ENCODE measurements at places on chromosomes 7 and 10.

DNA sequence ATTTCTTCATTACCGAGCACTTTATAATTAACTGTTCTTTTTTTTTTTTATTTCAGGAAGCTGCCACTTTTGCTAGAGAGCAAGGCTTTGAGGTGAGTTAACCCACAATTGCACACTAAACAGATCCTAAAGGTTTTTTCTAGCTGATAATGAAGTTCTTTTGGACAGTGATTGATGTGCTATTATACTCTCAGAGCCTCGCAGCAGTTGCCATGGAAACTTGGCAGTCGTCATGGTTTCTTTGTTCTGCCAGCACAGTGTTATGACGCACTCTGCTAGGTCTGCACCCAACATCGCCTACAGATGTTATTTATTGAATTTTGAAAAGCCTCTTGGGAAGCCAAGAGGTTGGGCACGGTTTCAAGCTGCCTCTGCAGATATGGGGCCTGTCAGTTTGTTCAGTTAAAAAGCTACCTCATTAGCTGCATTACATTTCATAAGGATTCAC is 237.2 kb upstream of the KAT6B start:
- DNase-seq, result peak; percentile 57

DNA sequence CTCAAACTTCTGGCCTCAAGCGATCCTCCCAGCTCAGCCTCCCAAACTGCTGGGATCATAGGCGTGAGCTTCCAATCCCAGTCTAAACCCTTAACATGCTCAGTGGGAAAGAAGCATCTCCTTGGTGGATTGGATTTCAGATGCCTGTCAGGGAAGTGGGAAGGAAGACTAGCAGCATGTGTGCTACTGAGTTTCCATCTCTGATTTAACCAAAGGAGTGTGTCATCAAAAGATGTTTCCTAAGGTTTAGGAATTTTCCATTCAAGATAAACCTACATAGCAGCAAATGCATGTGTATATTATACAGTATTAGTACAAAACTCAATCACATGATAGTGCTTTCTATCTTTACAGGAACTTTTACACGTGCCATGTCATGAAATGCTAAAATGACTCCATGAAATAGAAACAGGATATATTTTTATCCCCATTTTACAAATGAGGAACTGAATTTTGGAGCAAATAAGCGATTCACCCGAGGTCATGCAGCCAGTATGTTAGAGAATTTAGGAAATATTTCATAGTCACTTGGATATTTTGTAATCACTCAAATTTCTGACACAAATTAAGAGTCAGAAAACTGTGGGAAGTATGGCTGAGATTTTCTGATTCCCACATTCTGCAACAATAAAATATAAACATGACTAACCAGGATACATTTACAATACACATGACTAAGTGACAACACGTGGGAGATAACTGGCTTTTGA is 11.4 kb upstream of the TMEM26 start:
- no peak for DNase-seq

DNA sequence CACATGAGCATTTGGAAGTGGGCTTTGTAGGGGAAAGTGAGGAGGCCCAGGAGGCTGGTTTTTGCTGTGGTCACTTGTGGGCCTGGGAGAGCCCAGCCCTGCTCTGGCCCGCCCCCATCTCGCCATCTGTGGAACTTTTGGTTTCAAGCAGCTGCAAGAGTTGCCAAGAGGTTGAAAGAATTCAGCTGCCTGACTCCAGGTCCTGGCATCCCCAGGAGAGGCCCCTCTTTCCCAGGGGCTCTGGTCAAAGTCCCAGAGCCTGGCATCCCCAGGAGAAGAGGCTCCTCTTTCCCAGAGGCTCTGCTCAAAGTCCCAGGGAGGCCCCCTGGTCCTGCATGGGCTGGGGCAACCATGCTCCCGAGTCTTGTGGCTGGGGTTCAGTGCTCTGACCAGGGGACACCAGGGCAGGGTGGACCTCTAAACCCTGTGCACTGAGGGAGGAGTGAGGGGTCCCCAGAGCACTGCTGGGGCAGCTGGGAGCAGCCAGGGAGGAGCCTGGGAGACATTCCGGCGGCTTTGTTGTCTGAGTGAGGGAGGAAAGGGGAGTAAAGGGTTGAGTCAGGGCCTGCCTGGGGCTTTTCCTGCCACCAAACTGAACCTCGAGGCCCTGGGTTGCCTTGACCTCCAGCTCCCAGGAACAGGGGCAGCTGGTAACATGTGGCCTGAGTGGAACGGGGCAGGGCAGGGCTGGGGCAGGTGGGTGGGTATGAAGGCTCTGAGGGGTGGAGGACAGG is 27.7 kb upstream of the CSGALNACT2 start:
- DNase-seq, result no peak

DNA sequence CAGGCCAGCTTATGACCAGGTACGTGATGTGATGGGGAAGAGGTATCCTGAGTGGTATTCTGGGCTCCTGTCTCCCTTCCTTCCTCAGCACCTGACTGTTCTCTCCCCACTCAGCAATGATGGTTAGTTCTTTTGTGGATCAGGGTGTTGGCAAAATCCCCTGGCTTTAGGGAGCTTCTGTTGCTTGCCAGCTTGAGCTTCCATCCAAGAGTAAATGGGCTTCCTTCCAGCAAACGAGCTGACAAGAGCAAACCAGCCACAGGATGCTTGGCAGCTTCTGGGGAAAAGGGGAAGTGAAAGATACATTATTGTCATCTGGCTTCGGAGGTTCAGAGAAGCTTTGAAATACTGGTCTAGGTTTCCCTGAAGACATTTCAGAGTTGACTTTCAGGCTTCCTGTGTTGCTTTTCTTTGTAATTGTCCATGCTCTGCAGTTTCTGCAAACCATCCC is 5.2 kb downstream of the DUSP5 start:
- no peak for DNase-seq

DNA sequence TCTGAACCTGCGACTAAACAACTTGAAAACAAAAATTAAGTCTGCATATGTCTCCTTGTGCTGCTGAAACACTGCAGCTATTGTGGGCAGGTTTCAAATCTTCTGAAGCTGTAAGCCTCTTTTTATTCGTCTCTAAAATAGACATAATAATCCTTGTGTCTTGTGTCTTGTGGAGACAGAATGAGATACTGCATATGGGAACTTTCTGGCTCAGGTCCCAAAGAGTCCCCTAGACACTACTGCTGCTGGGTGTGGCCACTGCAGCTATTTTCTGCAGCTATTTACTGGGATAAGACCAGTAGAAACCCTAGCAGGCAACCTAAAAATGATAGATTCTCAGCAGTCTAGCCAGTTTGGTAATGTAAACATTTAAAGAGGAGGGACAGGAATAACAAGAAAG is 252.0 kb downstream of the ELMO1 start:
- no peak for DNase-seq

DNA sequence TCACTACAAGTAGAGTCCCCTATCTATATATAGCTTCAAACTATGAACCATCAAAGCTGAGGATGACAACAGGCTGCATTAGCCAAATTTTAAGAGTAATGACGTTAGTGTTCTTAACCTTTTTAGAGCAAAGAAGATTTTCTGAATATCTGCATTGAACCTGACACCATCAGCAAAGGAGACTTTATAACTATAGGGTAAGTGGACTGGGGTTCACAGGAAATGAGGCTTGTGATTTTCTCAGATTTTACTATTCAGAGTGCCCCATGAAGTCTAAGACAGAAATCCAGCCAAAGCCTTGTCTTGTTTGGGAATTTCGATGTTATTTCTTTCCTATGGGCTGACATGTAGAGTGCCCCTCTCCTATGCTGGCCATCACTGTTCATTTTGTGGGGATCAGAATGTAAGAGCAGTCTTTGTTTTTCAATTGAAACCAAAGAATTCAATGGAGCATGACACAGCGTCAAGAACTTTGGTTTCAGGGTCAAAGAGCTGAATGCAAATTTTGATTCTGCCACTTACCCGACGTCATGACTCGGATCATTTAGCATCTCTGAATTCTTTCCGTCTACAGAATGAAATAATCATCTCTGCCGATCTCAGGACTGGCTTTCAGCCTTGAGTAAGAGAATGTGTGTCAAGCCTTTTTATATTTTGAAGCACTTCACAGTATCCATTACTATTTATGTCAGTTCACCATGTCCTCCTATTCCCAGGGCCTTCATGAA is 52.7 kb downstream of the DENND11 start:
- DNase-seq, result no peak

GRCh38 chr10:80583685-80584084 is 46.0 kb downstream of the SH2D4B start:
- no peak for DNase-seq

- no peak for DNase-seq
Observed at GRCh38 chr7:34530259-34530658, 127.8 kb upstream of the NPSR1 start.

GRCh38 chr10:10520491-10521385 is 496.9 kb upstream of the CELF2 start:
- DNase-seq, result no peak

GRCh38 chr7:41763626-41764025 is 60.7 kb upstream of the INHBA start:
- DNase-seq, result no peak

DNA sequence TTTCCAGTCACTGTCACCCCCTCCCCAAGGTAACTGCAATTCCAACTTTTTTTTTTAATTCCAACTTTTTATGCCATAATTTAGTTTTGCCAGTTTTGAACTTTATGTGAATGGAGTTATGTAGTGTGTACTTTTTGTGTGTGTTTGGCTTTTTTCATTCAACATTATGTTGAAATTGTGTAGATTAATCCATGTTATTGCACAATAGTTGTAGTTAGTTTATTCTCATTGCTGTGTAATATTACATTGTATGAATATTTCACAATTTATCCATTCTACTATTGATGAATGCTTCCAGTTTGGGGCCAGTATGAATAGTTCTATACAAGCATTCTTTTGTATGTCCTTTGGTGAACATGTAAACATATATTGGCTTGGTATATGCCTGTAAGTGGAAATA is 32.5 kb downstream of the MXI1 start:
- no peak for DNase-seq

- no peak for DNase-seq
Observed at GRCh38 chr7:91066627-91067026, 197.6 kb upstream of the FZD1 start.

- no peak for DNase-seq
Observed at GRCh38 chr10:61964949-61965702, 63.6 kb downstream of the ARID5B start.

DNA sequence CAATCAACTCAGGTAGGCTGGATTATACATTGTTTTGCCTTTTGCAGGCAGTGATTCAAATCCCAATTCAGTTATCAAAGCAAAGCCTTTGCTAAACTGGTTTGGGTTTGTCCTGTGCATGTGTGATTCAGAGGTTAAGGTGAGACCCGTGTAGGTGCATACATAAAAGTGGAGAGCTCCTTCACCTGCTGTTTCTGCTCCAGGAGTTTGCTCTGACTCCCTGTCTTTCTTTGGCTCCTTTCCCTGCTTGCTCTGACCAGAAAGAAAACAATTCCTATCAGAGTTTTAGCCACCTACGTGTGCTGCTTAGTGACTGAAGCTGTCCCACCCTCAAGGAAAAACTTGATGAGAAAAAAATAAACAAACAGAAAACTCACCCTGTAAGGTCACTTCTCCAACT is 101.1 kb downstream of the TPST1 start:
- no peak for DNase-seq

- DNase-seq, result no peak
Observed at GRCh38 chr10:43174969-43175368, 36.7 kb downstream of the CSGALNACT2 start.

DNA sequence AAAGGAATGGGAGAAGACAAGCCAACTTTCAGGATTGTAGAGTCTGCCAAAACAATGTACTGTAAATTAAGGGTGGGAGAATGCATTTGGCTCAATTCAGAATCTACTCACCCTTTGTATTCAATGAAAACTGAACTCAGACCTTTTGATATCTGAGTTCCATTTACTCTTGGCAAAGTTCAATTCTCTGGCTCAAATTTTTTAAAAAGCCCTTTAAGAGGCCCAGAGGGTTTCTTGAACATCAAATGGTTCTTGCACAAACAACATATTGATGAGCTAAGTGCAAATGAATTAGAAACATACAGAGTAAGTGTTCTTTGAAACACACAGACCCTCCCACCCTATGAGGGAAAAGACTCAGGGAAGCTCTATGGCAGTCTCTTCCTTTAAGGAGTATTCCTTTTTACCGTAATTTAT is 5.2 kb upstream of the XPNPEP1 start:
- no peak for DNase-seq

GRCh38 chr7:126440542-126440941 is 812.2 kb downstream of the GRM8 start:
- no peak for DNase-seq

- no peak for DNase-seq
Observed at GRCh38 chr7:14218338-14218737, 228.9 kb upstream of the ETV1 start.

DNA sequence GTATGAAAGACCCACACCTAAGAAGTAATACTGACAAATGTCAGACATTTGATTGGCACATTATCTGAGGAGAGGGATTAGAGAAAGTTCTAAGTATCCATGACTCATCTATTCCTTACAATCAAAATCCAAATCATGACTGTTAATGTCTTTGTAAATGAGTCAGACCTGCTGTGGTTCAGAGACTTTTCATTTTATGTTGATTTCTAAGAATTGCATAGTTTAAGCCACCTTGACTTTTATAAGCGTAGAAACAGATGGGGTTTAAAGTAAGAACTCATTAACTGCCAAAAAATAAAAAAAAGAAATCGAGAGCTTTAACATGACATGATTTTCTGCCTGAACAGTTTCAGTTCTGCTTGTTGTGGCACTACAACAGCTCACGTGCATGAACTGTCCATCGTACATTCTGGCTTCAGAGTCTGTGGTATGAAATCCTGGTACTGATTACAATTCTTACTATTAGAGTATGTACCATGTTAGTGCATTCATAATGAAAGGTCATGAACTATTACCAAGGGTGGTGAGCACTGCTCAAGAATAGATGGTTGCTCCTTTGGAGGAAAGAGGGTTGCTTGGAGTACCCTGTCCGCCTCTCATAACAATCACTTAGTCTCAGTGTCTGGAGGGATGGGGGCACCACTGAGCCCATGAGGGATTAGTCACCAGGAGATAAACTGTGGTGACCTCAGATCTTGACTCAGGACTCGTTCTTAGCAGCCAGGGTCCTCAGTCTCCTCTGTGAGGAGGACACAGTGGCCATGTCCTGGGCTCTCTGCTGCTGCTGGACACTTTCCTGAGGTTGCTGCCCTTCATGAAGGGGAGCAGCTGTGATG is 42.2 kb downstream of the ACSM6 start:
- no peak for DNase-seq

DNA sequence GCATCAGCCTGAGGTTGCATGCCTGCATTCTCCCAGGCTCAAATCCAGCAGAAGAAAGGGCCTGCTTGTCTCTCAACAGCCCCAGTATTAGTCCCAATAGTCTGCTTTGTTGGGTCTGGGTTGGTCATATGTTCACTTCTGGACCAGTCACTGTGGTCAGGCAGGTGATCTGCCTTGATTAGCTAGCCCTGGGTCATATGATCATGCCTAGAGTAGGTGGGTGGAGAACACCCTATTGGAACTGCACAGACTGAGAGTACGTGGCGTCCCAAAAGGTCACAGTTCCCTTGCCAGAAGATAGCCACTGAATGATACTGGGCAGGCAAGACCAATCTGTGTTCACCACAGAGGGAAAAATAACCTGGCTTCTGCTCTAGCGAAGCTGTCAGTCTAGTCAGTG is 80.1 kb downstream of the SH2D4B start:
- no peak for DNase-seq

Data from stimulated activated CD8-positive, alpha-beta memory T cell treated with anti-CD3 and anti-CD28 coated beads, Interleukin-15, amount 100 ng/mL, for 4 hours (primary cell).